ENCODE measurements at places on chromosomes 2 and 18. TPM values are rescaled to one million over a fixed set of nuclear protein-coding genes. Genes with fewer than 3 reads are reported as not detected.

FRZB gene
- polyA plus RNA-seq: not detected

SPATS2L gene
- polyA plus RNA-seq: 3.2 TPM

DNA sequence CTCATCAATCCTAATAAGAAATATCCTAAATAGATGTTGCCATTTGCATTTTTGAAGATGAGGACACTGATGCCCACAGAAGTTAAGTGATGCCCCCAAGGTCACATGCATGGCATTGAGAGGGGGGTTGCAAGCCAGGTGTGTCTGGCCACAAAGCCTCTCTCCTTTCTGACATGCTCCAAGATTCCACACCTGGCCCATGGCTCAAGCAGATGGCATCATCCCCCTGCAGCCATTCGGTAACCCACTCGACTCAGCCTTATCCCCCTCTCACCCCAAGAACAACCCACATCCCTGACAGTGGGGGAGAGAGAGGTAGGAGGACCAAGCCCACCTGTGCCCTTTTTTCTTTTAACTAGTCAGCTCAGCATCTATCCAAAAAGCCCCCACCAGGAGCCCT is 16.5 kb upstream of the TEX51 start:
- no peak overlapping the region for H3K4me3 ChIP-seq
- H3K27me3 ChIP-seq: no peaks in the 10 kb centered on the region
- DNase-seq: no peak

SIX2 gene
- polyA plus RNA-seq: not detected

Data from CD14-positive monocyte (primary cell).